Stimulated activated CD4-positive, alpha-beta T cell treated with anti-CD3 and anti-CD28 coated beads, Interleukin-4, amount 100 ng/mL, for 1 hour (primary cell): ENCODE measurements at places on chromosomes 13 and 19.

DNA sequence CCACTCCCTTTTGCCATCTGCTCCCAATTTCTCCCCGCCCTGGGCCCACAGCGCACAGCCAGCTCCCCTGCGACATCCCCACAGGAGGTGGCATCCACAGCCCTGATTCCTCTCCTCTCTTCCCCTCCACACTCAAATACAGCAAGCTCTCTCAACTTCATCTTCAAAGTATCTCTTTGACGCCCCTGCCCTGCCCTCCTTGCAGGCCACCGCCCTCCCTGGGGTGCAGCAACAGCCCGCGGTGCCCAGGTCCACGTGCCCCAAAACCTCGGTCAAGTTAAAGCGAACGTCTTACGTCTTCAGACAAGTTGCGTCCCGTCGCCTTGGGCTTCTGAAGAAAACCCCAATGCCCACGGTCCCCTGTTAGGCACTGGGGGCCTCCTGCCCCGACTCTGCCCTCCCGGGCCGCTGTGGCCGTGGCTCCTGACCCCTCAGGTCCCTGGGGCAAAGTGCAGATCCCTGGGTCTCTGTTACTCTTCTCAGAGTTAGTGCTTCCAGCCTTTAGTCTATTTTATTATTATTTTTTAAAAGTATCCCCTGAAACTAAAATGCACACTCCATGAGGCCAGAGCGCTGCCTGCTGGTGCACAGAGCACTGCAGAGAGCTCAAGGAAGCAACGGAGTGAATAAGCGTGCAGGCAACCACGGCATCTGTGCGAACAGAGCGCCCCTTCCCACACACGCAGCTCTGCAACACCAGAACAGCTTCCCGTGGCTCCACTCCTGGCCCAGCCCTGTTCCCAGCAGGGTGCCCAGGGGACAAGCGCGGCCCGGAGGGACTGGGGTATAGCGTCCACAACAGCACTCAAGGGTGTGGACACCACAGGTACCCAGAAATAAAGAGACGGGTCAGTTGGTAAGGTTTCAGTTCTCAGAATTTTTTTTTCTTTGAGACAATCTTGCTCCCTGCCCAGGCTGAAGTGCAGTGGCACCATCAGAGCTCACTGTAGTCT lies 26.4 kb downstream of the IL17D start:
- DNase-seq, result no peak

- DNase-seq, result no peak
These were observed 41.6 kb upstream of the ZNF681 start for GRCh38 chr19:23800271-23800670.

DNA sequence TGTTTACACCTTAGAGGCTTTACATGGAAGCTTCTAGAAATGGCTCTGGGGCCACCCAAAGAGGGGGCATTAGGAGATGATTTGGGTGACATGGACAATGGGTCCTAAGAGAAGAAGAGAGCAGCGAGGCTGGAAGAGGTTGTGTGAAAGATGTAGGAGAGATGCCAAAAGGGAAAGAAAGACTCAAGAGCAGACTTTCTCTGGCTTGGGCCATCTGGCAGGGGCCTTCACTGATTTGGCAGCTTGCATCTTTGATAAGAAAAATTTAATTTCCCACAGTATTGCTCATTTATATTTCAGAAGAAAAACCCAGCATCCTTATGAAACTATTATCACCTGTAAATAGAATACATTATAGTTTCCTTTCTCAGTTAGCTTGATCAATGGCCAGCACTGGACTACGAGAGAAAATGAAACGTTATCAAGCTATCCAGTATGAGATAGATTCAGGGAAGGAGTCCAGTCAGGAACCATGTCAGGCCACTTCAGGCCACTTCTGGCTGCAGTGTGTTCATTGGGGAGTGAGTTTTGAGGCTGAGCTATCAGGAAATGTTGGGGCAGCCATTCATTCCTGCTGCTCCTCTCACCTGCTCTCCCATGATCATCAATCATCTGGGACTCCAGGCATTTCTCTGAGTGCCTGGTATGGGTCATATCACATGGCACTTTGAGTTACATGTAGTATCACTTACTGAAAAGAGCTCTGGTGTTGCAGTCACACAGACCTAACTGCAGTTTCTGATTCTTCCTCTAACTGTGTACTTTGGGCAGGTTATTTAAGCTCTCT lies 10.3 kb downstream of the SCEL start:
- no peak for DNase-seq

DNA sequence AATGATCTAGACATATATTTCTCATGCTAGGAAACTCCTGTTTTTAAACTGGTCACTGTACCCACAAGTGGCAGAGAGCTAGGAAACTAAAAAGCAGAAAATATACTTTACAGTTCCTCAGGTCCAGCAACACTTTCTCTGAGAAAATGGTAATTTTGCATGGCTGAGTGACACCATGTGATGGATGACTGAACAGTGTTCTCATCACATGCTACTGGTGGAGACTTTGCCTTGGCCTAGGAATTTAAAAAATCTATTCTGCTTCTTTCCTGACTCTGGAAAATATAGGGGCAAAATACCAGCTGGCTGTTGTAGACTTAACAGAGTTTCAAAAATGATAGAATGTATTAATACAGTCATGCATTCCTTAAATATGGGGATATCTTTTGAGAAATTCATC lies 50.0 kb downstream of the LATS2 start:
- DNase-seq, result no peak

- no peak for DNase-seq
These were observed 219.5 kb downstream of the POU4F1 start for GRCh38 chr13:78383899-78384298.
